ENCODE measurements at places on chromosomes 3 and 15.
A peak's percentile ranks its signal among the peaks of the same experiment; 100 is the strongest.

- DNase-seq: no peak
- H3K4me1 ChIP-seq: no peaks in the 10 kb centered on the region
- no peaks in the 10 kb centered on the region for H3K36me3 ChIP-seq
- no peak overlapping the region for H3K4me3 ChIP-seq
- no peak overlapping the region for H3K27ac ChIP-seq
Observed at GRCh38 chr3:82044930-82045705, 283.7 kb upstream of the GBE1 start.

DNA sequence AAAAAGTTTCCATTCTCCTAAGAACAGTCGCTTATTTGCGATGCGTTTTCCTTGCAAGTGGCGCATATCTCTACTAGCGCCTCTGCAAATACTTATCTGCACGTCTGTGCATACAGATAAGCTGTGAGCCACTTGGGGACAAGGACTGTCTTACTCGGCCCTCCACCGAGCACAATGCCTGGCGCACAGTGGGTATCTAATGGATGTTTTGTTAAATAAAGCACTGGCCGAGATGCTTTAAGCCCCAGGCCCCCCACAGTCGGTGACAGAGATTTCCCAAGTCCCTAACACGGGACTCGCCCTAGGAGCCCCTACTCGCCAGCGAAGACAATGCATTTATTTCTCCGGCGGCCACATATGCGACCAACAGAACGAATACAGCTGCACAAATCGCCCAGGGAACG, 503 bp downstream of the HLTF start:
- H3K4me3 ChIP-seq: peak overlapping the region; percentile 96
- no peak for DNase-seq
- peaks cover 23% of the 10 kb centered on the region for H3K4me1 ChIP-seq
- H3K36me3 ChIP-seq: peaks cover 7% of the 10 kb centered on the region

DNA sequence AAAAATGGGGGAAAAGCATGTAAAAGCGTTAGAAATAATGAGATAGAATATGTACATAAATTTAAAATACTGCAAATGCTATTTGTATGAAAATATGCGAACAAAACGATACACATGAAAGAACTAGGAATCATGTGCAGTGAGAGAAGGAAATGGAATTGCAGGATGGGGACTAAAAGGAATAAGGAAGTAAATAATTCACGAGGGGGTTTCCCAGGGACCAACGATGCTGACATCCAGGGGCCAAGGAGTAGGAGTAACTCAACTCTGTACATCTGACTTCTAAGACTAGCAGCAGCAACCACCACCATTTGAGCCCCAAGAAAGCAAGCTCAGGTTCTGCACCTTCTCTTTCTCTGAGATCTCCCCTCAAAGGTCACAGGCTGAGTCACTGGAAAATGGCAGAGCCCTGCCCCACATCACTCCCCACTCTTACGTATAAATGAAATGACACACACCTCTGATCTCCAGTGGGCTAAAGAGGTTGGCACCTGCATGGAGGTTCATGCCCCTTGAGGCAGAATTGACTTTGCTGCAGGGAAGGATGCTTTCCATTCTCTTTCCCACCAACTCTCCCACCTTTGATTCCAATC, 100.0 kb upstream of the DLG1 start:
- no peaks in the 10 kb centered on the region for H3K27me3 ChIP-seq
- H3K36me3 ChIP-seq: no peaks in the 10 kb centered on the region
- no peak for DNase-seq
- H3K4me1 ChIP-seq: peaks cover 18% of the 10 kb centered on the region
- no peak overlapping the region for H3K4me3 ChIP-seq

GRCh38 chr3:149535333-149535685, 60.8 kb downstream of the TM4SF4 start:
- DNase-seq: no peak
- H3K27me3 ChIP-seq: no peaks in the 10 kb centered on the region
- peak overlapping the region; percentile 8 for H3K4me3 ChIP-seq
- peaks cover 93% of the 10 kb centered on the region for H3K4me1 ChIP-seq
- peak overlapping the region; percentile 94 for H3K27ac ChIP-seq
- no peaks in the 10 kb centered on the region for H3K36me3 ChIP-seq

GRCh38 chr15:74304431-74304830, 63.0 kb downstream of the CYP11A1 start:
- no peak overlapping the region for H3K27ac ChIP-seq
- H3K36me3 ChIP-seq: no peaks in the 10 kb centered on the region
- DNase-seq: no peak

GRCh38 chr3:43218156-43218555, 68.2 kb upstream of the SNRK start:
- H3K36me3 ChIP-seq: no peaks in the 10 kb centered on the region
- no peak for DNase-seq
- H3K4me3 ChIP-seq: no peak overlapping the region

DNA sequence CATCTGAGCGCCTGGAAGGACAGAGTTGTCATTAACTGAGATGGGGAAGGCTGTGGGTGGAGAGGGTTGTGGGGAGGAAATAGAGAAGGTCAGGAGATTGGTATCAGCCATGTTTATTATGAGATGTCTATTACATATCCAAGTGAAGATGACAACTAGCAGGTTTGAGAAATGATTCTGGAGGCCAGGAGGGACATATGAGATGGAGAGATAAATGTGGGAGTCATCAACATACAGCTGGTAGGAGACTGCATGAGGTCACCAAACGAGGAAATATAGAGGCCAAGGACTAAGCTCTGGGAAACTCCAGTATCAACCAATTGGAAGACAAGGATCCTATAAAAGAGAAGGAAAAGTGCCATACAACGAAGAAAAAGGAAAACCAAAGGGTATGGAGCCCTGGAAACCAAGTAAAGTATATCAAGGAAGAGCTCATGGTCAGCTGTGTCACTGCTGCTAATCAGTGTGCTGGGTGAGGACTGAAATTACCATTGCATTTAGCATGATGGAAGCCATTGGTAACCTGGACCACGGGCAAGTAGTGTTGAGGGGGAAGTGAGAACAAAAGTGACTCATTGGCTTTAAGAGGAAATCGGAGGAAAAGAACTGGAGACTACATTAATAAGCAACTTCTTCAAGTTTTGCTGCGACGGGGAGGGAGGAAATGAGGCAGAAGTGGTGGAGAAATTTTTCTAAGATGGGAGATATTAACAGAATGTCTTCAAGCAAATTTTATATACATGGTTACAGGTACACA, 14.0 kb upstream of the UACA start:
- no peak overlapping the region for H3K4me3 ChIP-seq
- peaks cover 61% of the 10 kb centered on the region for H3K4me1 ChIP-seq
- no peaks in the 10 kb centered on the region for H3K27me3 ChIP-seq
- no peaks in the 10 kb centered on the region for H3K36me3 ChIP-seq
- peak overlapping the region; percentile 95 for H3K27ac ChIP-seq
- DNase-seq: no peak

DNA sequence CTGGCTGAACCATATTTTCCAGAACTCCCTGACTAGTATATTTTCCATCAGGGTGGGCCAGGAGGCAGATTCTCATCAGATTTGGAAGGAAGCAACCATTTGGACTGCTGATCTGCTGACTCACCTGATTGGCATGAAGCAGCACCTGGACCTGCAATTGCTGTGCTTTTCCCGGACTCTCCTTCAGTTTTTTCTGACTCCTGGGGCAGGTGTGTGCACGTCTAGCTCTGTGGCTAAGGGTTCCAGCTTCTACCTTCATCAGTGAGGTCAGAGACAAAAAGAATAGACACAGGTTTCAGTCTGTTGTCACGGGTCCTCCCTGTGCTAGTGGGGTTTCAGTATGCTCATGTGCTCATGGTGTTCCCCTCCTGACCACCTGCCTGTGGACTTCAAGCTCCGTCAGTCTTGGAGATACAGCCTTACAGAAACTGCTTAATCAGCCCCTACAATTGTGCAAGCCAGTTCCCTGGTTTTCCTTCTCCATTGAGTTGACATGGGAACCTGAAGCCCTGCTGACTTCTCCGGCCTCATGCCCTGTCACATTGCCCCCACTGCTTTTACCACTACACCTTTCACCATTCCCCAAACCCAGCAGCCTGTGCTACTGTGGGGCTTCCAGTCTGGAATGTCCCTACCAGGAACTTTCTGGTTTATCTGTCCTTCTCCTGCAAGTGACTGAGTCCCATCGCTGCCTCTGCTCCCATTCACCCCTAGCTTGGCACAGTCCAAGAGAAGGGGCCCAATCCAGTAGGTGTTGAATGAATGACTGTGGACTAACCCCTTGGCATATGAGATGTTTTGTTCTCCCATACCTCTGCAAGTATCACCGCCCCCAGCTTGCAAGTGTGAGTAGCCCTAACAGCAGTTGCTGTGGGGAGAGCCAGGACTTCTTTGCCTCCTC, 31.7 kb downstream of the HMCES start:
- H3K4me3 ChIP-seq: no peak overlapping the region
- peaks cover 14% of the 10 kb centered on the region for H3K4me1 ChIP-seq
- no peaks in the 10 kb centered on the region for H3K27me3 ChIP-seq
- no peak for DNase-seq
- H3K36me3 ChIP-seq: no peaks in the 10 kb centered on the region
